ENCODE measurements at places on chromosomes 16 and 17.
A peak's percentile ranks its signal among the peaks of the same experiment; 100 is the strongest.

GRCh38 chr17:76261421-76262215 is 3.5 kb upstream of the UBALD2 start:
- no peak for DNase-seq

DNA sequence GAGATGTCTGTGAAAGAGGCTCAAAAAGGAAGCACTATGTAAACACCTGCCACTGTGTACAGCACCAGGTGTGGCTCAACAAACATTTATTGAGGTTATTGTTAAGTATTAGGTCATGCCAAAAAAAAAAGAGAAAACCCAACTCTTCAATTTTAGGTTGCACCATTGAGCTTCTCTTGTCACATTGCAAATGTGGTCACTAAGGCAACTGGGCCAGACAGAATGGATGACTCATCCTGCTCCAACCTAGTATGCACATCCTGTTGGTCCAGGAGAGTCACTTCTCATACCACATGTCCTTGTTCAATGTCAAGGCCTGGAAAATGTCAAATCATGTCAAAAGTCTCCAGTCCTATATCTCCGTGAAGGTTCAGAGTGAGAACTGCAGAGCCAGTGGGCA is 25.0 kb downstream of the HOXB1 start:
- DNase-seq: no peak

DNA sequence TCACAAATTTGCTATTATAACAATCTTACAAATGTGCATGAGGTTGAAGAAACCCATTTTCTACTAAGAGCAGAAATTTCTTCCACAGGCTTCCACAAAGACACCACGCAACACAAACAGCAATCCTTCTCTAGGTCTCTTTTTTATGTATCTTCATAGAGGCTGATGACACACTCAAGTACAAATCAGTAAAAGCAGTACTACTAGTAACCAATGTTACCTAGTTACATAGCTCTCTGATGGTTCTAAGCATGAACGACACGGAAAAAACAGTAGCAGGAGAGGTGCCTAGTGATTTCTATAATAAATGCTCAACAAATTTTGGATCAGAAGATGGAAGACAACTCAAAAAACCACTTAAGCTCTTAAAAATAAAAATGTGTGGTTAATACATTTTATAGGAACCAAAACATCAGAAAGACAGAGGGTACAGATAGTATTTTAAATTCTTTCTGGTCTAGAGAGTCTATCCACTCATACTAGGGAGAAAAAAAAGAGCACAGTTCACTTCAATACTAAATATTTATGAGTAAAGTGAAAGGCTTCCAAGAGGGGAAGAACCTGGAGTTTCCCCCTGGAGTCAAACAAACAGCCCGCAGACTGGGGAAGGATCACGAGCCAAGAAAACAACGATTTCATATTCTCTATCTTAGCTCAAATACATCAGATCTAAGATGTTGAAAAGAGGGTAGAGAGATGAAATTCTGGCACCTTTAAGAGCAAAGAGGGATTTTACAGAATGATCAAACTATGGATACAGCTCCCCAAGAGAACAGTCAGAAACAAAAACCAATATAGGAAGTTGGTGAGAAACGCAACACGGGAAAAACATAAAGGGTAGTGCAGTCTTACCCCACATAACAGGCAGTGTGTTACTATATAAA is 40.2 kb downstream of the SMG6 start:
- DNase-seq: no peak

DNA sequence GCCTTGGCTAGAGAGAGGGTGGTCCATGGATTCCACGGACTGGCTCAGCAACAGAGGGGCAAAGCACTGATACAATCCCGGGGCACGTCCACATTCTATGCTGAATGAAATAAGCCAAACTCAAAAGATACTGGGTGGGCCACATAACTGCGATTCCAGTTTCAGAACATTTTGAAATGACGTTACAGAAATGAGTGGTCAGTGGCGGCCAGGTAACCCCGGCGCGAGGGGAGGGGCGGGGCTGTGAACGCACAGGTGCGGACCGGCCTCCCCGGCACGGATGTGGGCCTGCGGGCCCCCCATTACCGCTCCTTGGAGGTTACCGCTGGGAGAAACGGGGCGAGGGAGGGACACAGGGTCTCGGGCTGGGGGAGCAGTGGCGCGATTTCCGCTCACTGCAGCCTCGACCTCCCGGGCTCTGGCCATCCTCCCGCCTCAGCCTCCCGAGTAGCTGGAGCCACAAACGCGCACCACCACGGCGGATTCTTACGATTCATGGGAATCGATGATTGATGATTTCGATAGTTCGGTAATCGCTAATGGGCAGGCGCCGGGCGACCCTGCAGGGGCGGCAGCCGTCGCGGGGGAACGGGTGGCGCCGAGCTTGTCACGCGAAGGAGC is 559 bp downstream of the MVD start:
- no peak for DNase-seq

DNA sequence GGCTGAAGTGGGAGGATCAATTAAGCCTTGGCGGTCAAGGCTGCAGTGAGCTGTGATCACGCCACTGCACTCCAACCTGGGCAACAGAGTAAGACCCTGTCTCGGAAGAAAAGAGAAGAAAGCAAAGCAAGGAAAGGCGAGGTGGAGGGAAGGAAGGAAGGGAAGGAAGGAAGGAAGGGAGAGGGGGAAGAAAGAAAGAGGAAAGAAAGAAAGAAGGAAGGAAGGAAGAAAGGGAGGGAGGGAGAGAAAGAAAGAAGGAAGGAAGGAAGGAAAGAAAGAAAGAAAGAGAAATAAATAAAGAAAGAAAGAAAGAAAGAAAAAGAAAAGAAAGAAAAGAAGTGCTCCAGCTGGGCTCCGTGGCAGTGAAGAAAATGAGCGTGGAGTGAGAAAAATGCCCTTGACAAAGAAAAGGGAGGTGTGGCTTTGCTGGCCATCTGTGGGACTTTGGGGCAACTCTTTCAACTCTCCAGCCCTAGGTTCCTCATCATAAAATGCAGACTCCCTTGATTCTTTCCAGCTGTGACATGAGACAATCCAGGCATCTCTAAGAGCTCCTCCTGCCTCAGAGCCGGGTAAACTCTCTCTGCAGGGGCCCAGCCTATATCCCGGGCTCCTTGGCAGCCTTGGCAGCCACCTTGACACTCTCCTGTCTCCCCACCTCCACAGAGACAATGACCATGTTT is 2.4 kb downstream of the GSDMA start:
- no peak for DNase-seq

- DNase-seq: peak; percentile 8
Observed at GRCh38 chr17:39963829-39964228, 1.0 kb downstream of the GSDMA start.

- DNase-seq: no peak
Observed at GRCh38 chr17:50280801-50281441, 6.7 kb downstream of the TMEM92 start.

GRCh38 chr17:45223539-45224528 is 2.1 kb downstream of the FMNL1 start:
- DNase-seq: peak; percentile 54

- DNase-seq: no peak
Observed at GRCh38 chr17:27242951-27243350, 51.0 kb upstream of the WSB1 start.

DNA sequence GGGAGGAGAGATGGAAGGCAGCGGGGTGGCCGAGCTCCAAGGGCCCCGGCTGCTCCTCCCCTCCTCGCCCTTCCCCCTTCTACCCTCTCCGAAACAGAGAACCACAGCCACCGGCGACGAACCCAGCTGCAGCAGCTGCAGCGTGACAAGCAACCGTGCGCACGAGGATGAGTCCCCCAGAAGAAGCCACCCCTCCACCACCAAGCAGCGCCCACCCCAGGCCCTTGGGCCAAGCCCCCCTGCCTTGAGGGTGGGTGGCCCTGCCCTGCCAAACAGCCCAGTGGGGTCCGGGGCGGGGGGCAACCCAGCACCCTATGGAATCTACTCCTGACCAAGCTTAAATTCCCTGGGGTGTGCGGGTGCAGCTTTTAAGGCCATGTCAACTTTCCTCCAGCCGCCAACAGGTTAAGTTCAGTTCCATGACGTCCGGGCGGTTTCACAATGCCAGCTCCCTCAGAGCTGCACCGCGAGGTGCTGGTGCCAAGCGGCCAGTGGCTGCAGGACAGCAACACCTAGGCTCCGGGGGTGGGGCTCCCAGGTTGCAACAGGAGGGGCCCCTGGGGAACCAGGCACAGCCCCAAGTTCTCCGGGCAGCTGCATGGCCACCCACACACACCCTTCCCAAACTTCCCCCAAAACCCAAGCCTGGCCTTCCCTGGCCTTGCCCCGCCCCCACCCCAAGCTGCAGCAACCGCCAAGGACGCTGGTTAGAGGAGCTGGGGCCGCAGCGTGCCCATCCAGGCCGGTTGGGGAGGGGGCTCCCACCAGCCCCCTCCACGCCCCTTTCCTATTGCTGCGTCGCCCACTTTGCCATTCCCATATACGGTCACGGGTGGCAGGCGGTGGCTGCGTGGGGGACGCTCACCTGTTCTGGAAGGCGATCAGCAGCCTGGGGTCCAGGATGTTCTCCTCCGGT is 2.0 kb downstream of the CBX4 start:
- DNase-seq: no peak

DNA sequence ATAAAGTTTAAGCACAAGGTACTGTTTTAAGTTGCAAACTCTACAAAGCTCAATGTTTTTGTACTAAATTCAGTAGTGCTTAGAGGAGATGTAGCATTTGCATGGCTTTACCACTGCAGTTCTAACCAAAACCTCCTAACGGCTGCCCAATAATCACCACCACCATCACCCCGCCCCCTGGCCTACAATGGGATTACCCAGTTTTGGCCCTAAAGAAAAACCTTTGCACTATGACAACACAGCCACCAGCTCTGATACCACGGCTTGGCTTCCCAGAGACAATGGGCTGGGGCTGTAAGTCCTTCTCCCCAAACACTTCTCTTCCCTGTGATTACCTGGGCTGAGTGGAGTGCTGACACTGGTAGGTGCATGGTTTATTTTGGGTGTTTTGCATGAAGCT is 58.4 kb upstream of the MTMR4 start:
- DNase-seq: no peak

DNA sequence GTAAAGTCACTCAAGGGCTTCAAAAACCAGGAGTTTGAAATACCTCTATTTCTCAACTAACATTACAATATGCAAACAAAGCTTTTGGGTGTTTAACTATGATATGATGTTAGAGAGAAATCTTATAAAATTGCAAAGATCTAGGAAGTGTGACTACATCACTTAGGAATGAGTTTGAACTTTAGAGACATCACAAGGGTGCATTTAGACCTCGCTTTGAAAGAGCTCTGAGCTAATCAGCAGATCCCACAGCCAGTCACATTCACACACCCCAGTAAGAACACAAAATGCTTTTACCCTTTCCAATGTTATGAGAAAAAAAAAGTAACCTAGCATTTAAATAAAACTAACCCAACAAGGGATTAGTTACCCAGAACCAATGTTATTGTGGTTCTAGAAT is 45.2 kb downstream of the HYDIN start:
- DNase-seq: no peak

- DNase-seq: no peak
Observed at GRCh38 chr16:61323456-61323855, 712.8 kb downstream of the CDH8 start.

DNA sequence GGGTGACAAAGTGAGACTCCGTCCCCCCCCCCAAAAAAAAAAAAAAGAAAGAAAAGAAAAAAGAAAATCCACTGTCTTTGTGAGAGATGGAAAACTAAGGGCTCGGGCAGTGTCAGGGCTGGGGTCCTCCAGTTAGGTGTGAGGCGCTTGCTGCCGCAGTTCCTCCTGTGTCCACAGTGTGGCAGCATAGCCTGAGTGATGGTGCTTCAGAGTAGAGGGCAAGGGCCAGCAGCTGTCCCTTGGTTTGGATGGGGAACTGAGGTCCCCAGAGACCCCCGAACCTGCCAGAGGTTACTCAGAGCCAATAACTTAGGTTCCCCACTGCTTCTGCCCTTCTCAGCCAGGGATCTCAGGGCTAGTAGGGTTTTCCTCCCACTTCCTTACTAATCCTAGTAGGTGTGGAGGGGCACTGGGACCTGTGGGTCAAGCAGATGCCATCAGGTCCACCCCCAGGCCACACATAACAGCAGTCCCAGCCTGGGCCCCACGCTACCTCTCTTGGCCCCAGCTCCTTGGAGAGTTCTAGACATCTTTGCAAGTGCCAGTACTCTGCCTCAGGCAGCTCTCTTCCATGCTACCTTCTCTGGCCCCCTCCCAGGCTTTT is 7.9 kb upstream of the LLGL1 start:
- peak; percentile 67 for DNase-seq

- DNase-seq: peak; percentile 65
Observed at GRCh38 chr16:80804056-80804525, 307 bp downstream of the CDYL2 start.

DNA sequence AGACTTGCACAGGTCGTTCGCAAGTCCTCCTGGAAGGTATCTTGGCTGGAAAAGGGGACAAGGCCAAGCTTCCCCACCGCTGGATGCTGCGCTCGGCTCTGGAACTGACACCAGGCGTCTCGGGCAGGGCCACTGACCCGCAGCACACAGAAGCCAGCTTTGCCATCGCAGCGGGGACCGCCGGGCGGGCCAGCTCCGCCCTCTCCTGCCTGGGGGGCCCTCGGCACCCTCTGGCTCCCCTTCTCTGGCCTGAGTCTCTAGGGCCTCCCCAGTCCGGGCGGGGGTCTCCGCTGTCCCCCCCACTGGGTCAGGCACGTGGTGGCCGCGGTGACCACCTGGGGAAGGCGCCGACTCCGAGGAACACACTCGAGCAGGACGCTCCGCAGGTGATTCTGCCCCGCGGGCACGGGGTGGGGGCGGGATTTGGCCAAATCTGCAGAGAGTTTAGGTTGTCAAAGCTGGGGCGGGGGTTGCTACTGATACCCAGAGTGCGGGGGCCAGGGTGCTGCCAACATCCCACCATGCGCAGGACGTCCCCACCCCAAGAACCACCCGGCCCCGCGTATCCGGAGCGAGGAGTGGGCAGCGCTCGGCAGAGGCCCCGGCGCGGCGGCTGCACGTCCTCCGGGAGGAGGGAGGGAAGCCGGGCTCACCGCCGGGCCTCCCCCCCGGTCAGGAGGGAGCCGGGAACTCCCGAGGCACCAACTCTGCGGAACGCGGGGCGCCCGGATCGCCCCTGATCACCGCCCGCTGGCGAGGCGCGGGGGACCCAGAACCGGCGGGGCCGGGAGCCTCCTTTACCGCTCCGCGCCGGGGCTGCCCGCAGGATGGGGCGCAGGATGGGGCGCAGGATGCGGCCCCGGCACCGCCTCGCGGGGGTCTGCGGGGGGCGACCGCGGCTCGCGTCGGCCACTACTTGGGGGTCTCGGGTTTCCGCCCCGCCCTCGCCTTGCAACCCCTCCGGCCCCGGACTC is 744 bp upstream of the METRNL start:
- no peak for DNase-seq

DNA sequence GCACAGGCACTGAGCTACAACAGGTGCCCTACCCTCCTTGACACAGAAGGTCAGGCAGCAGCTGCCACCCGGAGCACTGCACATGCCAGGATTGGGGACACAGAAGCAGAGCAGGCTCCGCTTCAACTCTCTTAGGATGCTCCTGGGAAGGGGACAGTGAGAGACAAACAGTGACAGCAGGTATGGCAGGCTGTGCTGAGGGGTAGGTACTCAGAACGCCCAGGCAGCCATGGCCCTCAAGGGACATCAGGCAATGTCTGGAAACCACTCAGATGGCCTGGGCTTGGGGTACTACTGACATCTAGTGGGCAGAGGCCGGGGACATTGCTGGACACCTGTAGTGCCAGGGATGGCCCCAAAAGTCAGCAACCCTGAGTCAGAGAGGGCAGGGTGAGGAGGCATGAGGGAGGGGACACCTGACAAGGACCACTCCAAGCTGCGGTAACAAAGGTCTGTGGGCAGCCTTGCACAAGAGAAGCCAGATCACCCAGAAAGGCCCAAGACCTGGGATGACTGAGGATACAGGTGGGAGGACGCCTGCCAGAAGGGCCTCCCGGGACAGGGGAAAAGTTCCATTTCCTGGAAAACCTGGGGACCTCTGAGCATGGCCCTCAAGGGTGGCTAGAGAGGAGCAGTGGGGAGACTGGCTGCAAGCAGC is 21.2 kb downstream of the PEMT start:
- no peak for DNase-seq

Data from stimulated activated CD4-positive, alpha-beta T cell treated with anti-CD3 and anti-CD28 coated beads, Interleukin-4, amount 100 ng/mL, for 4 hours (primary cell).